ENCODE measurements at places on chromosomes 7 and 10.

GRCh38 chr7:82534684-82535083, 91.1 kb upstream of the CACNA2D1 start:
- DNase-seq: no peak

DNA sequence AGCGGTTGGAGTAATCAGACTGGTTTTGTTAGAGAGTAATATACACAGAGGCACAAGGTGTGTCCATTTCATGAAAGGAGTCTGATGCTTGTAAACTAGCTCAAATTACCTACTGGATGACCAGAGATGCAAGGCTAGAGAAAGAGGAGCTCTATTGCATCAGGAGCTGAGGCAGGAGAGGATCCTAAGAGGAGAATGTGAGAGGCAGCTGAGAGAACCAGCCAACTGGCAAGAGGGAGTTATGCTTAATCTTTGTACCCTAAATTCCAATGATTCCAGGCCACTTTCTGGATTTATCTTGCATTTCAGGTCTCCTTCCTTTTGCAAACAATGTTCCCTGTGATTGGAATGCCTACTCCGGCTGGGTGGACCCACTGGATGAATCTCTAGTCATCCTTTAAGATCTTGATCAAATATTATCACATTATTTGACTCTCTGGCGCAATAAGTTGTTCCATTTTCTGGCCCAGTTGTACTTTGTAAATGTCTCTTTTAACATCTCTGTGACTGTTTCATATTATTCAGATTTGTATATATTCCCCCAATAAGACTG, 57.5 kb upstream of the PTPN12 start:
- no peak for DNase-seq

- DNase-seq: no peak
Measured at GRCh38 chr7:83856094-83856493, 207.2 kb upstream of the SEMA3E start.

- no peak for DNase-seq
Measured at GRCh38 chr10:87064651-87065050, 30.0 kb downstream of the GLUD1 start.

DNA sequence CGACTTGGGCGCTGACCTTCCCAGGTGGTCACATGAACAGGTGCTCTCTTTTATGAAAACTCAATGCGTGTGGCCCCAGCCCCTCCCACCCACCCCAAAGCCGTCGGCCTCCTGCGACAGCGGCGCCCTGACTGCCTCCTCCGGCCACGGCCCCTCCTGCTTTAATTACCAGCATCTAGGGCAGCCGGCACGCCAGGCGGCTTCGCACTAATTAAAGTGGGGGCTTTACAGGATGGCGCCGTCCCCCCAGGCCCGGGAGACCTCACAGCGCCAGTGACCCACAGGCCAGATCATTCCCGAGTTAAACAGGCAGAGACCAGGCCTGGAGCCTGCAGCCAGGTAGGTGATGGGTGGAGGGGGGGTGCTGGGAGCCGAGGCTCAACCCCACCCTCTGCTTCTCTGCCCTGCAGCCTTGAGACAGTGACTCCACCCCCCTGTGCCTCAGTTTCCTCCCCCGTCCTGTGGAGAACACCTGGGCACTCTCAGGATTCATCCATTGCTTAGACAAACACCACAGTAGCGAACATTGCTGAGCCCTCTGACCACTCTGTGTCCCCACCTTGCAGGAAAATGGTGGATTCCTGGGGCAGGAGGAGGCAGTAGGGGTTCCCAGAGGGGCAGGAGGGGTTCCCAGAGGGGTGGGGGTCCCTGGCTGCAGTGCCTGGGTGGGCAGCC, 100.8 kb downstream of the MICALL2 start:
- DNase-seq: no peak

- DNase-seq: no peak
Measured at GRCh38 chr10:75902816-75903215, 471.4 kb downstream of the LRMDA start.

DNA sequence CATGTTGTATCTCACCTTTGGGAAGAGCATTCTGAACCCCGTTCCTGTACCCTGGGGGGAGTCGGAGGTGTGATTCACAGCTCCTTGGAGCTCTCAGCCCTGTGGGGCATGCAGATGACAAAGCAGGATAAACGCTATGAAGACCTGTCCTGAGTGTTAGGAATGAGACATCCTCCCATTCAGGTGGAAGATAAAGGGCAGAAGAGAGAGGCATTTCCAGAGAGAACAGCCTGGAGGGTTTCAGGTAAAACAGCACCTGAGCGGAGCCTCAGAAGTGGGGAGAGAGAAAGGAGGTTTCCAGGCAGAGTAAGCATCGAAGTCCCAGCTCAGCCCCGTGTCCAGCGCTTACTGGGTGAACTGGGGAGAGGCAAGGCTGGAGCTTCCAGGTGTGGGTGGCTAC, 288.9 kb downstream of the KLF6 start:
- DNase-seq: no peak

GRCh38 chr7:81445462-81445861, 324.4 kb downstream of the HGF start:
- DNase-seq: no peak

- no peak for DNase-seq
Measured at GRCh38 chr7:131157530-131158243, 170.0 kb upstream of the MKLN1 start.
